Muscle of leg (tissue), 16 donors: ENCODE measurements at places on chromosomes 4 and X. TPM values are rescaled to one million over a fixed set of nuclear protein-coding genes. Genes with fewer than 3 reads are reported as not detected.

GRCh38 chrX:132044953-132045352, 21.9 kb downstream of the STK26 start:
- no peak for DNase-seq
- no peak overlapping the region for H3K27ac ChIP-seq
- no peak overlapping the region for H3K4me3 ChIP-seq
- H3K36me3 ChIP-seq = no peaks in the 10 kb centered on the region
- H3K27me3 ChIP-seq = peaks cover 8% of the 10 kb centered on the region

DNA sequence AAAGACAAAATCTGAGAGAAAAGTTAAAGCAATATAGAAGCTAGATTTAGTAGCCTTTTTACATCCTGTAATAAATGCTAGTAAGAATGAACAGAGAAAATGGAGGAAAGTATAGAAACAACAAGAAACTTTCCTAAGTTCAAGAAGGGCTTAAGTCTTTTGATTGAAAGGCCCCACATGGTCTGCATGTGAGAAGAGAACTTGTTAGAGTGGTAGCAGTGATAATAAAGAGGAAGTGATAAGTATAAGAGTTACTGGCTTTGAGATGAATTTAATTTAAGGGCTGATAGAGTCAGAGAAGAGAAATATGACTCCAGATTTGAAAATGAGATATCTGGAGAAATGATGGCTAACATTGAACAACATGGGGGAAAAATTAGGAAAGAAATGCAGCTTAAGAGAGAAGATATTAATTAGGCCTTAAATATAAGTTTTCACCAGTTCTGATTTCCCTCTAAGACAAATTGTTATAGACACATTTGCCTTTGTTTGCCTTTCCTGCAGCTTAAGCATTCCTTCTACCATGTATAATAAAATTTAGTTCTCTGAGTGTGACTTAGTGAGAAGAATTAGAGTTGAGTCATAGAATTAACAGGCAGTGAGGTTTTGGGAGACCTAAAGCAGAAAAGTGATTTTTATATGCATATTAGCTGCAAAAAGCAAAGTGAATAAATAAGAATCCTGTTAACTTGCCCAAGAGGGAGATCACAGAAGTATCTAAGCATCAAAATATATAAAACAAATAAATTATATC, 18.4 kb downstream of the ZFX start:
- H3K36me3 ChIP-seq = peaks cover 3% of the 10 kb centered on the region
- no peak overlapping the region for H3K4me3 ChIP-seq
- no peak overlapping the region for H3K27ac ChIP-seq
- DNase-seq = no peak

DNA sequence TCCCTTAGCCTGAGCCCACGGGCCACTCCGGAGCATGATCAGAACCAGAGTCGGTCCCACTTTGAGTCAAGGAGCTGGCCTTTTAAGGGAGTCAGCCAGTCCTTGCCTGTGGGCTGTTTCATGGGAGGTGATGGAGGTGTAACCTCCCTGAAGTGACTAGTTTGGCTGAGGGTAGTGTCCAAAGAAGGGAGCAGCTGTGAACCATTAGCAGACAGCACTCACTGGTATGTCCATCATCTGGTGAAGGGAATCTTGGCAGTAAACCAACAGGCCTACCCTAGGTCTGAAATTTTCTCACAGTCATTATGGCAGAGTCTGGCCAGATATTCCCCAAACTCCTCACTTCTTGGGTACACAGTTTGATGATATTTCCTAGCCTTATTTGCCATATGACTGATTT, 12.3 kb upstream of the REPS2 start:
- H3K36me3 ChIP-seq = no peaks in the 10 kb centered on the region
- peak; percentile 17 for DNase-seq
- H3K27me3 ChIP-seq = peaks cover 26% of the 10 kb centered on the region
- H3K4me1 ChIP-seq = no peaks in the 10 kb centered on the region
- H3K27ac ChIP-seq = no peak overlapping the region
- no peak overlapping the region for H3K4me3 ChIP-seq

The TEX13B gene
- not detected for total RNA-seq

The PABPC4L gene
- total RNA-seq = 6.0 TPM

The COX7B2 gene
- not detected for total RNA-seq
